IPS DF 19.7 (cell line): ENCODE measurements at places on chromosomes 16 and 17.

DNA sequence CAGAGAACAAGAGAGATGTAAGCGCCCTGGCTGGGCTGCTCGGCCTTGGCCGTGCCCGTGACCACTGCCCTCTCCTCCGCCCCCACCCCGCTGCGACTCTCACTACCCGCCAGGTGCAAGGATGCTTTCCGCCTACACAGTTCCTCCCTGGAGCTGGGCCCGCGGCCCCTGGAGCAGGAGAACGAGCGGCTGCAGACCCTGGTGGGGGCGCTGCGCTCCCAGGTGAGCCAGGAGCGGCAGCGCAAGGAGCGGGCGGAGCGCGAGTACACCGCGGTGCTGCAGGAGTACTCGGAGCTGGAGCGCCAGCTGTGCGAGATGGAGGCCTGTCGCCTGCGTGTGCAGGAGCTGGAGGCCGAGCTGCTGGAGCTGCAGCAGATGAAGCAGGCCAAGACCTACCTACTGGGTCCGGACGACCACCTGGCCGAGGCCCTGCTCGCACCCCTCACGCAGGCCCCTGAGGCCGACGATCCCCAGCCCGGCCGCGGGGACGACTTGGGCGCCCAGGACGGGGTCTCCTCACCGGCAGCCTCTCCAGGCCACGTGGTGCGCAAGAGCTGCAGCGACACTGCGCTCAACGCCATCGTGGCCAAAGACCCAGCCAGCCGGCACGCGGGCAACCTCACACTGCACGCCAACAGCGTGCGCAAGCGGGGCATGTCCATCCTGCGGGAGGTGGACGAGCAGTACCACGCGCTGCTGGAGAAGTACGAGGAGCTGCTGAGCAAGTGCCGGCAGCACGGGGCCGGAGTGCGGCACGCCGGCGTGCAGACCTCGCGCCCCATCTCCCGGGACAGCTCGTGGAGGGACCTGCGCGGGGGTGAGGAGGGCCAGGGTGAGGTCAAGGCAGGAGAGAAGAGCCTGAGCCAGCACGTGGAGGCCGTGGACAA, 9.2 kb upstream of the MRPL58 start:
- no peak for DNase-seq

DNA sequence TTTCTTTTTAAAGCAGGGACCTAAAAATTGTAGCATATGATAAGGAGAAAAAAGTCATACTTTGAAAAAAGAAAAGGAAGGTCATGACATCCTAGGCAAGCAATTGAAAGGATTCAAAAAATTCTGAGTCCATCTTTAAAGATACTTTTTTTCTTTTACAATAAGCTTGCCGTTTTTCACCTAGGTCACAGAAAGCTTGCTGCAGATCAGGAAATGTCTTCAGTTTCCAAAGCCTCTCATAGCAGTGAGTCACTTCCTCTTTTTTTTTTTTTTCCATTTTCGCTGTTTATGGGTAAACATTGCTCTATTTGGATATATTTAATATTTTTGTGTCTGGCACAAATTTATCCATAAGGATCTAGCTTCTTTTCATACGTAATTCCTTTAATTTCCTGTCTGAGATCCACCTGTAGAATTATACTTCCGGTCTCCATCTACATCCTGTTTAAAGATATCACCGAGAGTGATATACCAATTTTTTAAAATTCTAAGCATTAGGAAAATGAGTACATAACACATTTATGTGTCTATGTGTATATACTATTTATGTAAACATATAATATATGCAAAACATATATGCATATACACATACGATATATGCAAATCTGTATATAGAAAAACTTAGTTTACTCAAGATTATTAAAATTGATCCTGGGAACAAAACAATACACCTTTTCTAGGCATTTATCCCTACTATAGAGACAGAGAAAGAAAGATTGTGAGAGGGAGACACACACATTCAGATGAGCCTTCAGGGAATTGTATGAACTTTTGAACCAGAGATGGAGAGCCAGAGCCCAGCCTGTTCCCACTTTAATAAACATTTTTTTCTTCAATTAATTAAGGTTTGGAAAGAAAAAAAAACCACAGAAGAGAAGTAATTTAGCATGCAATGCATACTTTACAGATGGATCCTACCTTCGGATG, 134.4 kb downstream of the SKAP1 start:
- no peak for DNase-seq

DNA sequence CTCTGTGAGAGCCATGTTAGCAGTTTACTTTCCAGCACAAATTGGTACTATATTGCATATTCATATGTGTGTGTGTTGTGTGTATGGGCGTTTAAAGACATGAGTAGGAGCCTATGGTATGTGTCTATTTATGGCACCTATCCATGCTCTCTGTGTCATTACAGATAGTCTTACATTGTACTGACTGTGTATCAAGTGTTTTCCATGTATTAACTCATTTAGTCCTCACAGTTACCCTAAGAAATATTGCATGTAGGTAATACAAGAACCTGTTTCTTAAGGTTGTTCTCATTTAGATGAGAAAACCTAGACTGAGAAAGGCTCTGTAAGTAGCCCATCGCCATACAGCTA, 1.6 kb downstream of the ALG1 start:
- no peak for DNase-seq

GRCh38 chr17:45260204-45260783, 1.6 kb downstream of the SPATA32 start:
- DNase-seq = no peak

DNA sequence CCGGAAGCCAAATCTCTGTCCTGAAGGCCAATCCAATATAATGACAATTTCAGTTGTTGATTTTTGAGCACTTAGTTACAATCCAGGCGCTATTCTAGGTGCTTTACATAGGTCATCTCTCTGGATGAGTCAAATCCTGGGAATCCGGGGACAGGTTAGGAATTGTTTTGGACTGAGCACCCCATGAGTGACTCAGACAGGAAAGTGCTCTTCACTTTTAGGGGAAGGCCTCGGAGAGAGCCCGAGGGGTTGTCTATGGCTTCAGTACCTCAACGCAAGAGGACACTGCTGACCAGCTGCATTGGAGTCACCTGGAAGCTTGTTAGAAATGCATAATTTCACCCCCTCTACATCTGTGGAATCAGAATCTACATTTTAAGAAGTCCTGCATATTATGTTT, 108.8 kb downstream of the IRX5 start:
- no peak for DNase-seq

DNA sequence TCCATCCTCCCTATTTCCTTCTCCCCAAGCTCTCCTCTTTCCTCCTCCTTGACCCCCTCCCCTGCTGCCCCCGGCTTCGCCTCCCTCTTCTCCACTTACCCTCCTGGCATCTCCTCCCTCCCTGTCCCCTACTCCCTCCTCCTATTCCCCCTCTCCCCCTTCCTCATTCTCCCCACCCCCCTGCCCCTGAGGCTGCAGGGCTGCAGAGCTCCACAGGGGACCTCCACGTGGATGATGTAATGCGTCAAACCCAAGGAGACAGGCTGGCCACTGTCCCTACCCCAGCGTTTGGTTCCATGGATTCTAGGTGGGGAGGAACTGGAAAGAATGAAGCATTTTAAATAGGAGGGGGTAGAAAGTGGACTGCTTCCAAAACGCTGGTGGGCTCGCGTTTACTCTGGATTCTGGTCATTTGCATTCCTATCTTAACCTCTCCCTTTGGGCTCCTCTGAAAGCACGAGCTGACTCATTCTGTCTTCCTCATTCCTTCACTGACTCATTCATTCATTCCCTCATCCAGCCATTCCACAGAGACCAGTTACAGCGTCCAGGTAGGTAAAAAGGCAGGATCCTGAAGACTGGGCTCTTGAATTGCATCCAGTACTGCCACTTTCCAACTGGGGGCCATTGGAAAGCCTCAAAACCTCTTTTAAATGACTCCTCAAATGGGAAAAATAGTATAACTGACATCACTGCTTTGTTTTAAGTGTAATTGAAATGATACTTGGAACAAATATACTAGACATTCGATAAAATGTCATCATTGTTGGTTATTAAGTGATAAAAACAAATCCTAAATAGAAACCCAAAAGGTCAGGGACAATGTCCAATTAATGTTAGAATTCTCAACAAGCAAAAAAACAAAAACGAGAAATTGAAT, 943 bp upstream of the COTL1 start:
- peak; percentile 76 for DNase-seq

DNA sequence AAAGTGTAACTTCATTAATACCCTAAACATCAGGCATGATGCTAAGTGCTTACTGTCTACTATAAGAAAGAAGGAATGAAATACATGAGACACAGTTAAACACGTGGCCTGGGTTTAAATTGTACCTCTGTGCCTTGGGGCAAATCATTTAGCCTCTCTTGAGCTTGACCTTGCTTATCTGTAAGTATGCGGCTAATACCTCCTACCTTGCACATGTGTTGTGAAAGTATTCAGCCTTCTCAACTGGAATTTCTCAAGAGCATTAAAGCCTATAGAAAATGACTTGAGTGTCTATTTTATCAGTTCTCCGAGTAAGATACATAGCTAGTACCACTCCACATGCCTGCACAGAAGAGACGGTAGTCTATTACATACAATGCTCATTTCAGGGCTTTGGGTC, 10.8 kb downstream of the HEATR6 start:
- DNase-seq = no peak

DNA sequence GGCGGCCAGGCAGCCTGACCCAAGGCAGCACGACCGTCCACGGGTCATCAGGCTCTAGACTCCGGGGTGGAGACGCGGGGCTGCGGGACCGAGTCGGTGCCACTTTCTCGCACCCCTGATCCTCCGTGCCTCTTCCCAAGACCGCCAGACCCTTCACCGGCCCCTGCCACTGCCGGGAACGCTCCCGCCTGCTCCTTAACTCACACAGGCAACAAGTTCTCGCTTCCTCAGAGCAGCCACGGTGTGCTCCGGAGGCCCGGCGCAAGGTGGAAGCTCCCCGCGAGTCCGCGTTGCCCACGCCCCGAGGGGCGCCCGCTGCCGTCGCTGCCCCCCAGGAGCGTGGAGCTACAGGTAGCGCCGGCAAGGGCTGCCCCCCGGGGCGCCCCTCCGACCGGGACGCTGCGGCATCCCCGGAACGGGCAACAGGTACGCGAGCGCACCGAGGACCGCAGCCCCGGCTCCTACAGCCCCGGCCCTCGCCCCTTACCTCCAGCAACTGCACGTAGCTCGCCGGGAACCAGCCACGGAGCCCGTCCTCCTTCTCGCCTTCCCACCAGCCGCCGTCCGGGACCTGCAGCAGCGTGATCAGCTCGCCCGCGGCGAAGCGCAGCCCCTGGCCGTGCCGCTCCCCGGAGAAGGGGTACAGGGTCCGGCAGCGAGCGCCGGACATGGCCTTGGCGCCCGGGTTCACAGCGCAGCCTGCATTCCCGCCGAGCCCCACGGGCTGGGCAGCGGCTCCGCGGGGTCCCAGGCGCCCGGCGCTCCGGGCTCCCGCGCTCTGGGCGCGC, 491 bp downstream of the GAS7 start:
- no peak for DNase-seq

DNA sequence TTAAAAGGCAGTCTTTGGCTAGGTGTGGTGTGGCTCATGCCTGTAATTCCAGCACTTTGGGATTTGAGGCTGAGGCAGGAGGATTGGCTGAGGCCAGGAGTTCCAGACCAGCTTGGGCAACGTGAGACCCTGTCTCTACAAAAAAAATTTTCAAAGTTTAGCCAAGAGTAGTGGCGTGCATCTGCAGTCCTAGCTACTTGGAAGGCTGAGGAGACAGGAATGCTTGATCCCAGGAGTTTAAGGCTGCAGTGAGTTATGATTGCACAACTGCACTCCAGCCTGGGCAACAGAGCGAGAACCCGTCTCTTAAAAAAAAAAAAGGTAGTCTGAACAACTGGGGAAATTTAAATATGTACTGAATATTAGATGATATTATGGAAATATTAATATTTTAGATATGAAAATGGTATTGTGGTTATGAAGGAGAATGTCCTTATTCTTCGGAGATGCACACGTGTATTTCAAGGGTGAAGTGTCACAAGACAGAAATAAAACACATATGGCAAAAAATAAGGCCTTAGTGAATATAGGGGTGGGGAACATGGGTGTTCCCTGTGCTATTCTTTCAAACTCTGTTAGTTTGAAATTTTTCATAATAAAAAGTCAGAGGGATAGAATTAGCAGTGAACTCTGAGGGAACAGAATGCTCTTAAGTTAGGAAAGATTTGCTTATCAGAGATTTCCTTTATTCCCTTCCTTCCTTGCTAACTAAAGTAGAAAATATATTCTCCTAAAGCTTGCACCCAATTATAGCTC, 144.7 kb downstream of the CDK5R1 start:
- DNase-seq = no peak

- DNase-seq = no peak
Measured at GRCh38 chr17:36576793-36577192, 14.9 kb upstream of the DHRS11 start.

GRCh38 chr16:78443542-78444364, 344.3 kb downstream of the WWOX start:
- DNase-seq = no peak

- DNase-seq = no peak
Measured at GRCh38 chr16:66873685-66874055, 6.6 kb upstream of the PDP2 start.

DNA sequence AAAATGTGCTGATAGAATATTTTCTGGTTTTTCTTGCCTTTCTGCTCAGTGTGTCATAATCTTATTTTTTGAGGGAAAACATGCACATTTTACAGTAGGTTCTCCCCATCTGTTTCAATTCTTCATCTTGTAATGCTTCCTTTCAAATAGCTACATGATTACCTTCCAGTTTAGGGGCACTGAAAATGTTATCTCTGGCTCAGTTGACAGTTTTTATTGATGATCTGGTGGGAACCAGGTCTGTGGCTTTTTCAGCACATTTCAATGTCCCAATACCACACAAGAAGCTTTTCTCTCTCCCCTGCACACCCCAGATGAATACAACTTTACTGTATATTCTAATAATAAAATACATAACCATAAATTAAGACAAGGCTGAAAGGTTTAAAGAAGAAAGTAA, 36.5 kb downstream of the FTO start:
- DNase-seq = no peak

- DNase-seq = no peak
Measured at GRCh38 chr17:49401971-49402611, 12.6 kb downstream of the PHB1 start.

DNA sequence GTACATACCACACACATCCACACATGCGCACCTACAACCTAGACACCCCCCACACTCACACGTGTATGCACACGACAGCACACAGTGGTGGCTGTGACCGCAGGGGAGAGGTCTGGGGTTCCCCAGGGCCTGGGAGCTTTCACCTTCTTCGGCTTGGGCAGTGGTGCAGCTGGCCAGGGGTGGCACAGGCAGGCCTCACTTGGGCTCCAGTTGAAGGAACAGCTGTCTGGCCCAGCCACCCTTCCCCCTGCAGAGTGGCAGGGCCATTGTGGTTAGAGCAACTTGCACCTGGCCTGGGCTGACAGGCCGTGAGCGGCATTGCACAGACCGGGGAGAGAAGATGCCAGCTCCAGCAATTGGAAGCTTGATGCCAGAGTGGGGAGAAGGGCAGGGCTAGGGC, 114.5 kb upstream of the GSE1 start:
- DNase-seq = no peak

- no peak for DNase-seq
Measured at GRCh38 chr16:59090541-59090940, 356.4 kb upstream of the GOT2 start.

GRCh38 chr16:58057121-58057520, 31.6 kb downstream of the MMP15 start:
- no peak for DNase-seq

GRCh38 chr16:78431004-78431670, 331.7 kb downstream of the WWOX start:
- DNase-seq = no peak

- no peak for DNase-seq
Measured at GRCh38 chr16:17602678-17603077, 131.9 kb upstream of the XYLT1 start.

- no peak for DNase-seq
Measured at GRCh38 chr17:30389756-30390300, 11.1 kb downstream of the CPD start.
